Stimulated activated memory B cell treated with anti-CD40 and anti-IgM and Interleukin-4, amounts not matched to agents 10 μg/mL and 1 μg/mL and 100 μg/mL, for 72 hours (primary cell): ENCODE measurements at places on chromosomes 2 and 18.

DNA sequence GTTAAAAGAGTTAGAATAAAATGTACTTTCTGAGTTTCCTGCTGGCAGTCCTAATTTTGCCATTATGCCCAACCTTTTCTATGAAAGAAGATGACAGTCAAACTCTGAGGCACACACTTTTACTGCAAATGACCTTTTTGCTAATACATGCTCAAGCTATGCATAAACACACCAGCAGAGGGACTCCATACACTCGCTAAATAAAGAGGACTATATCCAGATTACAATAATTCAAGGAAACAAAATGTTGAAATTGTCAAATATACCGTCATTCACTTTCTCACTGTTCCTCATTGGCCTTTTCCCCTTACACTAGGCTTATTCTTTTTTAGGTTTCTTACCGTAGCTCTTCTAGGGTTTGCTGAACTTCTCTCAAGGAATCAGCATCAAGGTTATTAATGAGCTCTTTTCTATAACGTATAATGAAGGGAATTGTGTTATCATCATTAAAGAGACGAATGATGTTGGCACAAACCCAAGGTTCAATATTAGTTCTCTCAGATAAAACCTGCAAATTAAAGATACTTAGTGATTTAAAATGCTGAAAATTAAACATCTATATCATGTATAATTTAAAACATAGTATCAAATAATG is 25.7 kb downstream of the SRBD1 start:
- no peak for ATAC-seq

- ATAC-seq = no peak
These were observed 677.0 kb downstream of the RNF144A start for GRCh38 chr2:7594211-7594610.

DNA sequence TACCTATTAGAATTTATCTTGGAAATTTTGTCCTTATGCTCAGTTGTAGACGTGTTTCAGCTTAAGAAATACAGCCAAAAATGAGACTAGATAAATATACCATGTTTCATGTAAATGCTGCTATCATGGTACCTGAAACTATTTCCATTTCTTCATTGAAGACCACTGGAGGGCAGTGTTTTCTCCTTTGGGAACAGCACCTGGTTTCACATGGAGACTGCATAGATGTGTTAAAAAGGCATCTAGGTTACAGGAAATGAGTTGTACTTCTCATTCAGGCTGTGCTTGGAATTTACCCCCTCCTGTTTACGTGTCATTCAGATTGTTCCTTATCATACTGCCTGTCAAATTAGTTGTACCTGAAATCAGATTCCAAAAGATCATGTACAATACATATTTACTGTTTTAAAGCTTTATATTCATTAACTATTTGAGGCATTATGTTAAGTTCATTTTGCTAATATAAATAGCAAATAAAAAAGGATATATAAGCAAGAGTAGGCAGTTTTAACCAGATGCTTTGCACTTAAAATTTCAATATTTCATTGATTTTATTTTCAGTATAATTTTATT is 57.3 kb upstream of the PSMD14 start:
- peak; percentile 34 for ATAC-seq

DNA sequence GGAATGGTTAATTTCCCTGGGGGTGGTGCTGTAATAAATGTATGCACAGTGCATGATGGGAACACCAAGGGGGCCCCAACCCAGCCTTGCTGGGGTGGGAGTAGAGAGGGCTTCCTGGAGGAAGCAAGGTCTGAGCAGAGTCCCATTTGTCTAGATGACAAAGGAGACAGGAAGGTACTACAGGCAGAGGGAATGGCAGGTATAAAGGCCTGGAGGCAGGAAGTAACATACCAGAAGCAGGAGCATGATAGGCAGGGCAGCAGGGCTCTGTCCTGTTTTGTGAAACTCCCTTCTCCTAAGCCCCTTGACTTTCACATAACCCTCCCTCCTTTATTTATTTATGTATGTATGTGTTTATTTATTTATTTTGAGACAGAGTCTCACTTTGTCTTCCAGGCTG is 3.9 kb downstream of the GMPPA start:
- no peak for ATAC-seq

DNA sequence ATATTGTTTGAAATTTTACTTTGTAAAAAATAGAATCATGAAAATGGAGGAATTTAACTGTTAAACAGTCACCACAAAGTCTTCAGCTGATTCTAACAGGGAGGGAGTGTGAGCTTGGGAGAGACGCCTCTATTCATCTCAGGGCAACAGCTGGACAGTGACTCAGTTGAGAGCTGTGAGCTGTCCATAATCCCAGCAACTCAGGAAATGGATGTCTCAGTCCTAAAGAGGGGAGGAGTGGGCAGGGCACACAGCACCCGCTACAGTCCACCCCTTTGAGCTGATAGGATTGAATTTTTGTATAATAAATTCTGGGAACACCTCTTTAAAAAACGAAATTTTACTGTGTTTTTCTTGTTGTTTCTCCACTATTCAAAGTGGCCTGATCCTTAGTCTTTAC is 255.1 kb upstream of the THUMPD2 start:
- no peak for ATAC-seq

- ATAC-seq = no peak
These were observed 22.3 kb upstream of the GPR17 start for GRCh38 chr2:127623388-127624319.

DNA sequence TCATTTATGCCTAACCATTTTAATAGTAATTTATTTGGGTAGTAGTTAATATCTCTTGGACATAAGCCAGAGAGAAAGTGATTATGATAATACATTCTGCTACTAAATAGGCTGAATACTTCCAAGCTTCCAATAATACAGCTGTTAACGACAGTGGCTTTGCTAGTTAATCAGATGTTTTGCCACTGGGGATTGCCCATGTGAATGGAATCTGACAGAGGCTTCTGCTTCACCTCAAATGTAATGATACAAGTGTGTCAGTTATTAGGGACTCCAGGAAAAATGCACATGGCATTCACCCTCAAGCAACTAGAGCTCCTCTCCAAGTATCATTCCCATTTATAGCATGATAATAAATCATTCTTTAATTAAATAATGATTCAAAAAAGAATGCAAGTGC is 185.0 kb upstream of the TMEFF2 start:
- ATAC-seq = no peak
